SK-N-DZ (cell line): ENCODE measurements at places on chromosomes 11 and 22.

GRCh38 chr22:46026899-46027210 is 49.9 kb upstream of the WNT7B start:
- no peak for DNase-seq

- no peak for DNase-seq
Observed at GRCh38 chr11:116397602-116398084, 375.1 kb downstream of the BUD13 start.

DNA sequence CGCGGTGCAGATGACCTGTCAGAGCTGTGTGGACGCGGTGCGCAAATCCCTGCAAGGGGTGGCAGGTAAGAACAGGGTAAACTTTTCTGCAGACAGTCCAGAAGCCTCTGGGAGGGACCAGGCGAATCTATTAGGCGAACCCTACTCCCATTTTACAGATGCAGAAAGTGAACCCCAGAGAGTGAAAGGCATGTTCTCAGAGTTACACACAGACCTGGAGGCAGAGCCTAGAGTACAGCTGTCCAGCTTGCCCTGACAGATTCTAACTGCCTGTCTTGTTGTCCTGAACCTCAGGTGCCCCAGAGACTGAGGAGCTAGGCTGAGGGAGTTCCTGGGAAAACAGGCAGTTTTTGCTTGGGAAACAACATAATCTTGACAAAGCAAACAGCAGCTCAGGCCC is 665 bp downstream of the CCS start:
- DNase-seq: no peak

DNA sequence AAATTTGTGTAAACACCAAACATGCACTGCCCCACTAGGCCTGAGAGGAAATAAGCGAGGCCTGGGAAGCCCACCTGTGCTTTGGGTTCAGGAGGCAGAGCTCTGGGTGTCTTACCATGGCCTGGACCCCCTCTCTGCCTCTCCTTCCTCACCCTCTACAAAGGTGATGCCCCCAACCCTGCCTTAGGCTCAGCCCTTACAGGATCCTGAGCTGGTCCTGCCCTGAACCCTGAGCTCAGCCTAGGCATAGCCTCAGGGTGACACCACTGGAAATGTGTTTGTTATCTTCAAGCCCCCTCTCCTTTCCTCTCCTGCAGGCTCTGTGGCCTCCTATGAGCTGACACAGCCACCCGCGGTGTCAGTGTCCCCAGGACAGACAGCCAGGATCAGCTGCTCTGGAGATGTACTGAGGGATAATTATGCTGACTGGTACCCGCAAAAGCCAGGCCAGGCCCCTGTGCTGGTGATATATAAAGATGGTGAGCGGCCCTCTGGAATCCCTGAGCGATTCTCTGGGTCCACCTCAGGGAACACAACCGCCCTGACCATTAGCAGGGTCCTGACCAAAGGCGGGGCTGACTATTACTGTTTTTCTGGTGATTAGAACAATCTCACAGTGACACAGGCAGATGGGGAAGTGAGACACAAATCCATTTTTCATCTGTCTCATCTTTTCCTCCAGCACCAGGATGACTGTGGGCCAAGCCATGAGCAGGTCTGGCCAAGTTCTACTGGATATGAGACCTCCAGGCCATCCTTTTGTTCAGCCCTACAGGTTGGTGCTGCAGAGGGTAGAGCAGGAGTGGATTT is 117.8 kb downstream of the GGTLC2 start:
- DNase-seq: no peak
